Urothelium cell line (cell line): ENCODE measurements at places on chromosomes 2 and 18.
A peak's percentile ranks its signal among the peaks of the same experiment; 100 is the strongest.

- no peak for DNase-seq
Observed at GRCh38 chr2:231388725-231389346, 6.7 kb upstream of the B3GNT7 start.

GRCh38 chr2:206982360-206982955 lies 43.1 kb downstream of the CPO start:
- DNase-seq: no peak

DNA sequence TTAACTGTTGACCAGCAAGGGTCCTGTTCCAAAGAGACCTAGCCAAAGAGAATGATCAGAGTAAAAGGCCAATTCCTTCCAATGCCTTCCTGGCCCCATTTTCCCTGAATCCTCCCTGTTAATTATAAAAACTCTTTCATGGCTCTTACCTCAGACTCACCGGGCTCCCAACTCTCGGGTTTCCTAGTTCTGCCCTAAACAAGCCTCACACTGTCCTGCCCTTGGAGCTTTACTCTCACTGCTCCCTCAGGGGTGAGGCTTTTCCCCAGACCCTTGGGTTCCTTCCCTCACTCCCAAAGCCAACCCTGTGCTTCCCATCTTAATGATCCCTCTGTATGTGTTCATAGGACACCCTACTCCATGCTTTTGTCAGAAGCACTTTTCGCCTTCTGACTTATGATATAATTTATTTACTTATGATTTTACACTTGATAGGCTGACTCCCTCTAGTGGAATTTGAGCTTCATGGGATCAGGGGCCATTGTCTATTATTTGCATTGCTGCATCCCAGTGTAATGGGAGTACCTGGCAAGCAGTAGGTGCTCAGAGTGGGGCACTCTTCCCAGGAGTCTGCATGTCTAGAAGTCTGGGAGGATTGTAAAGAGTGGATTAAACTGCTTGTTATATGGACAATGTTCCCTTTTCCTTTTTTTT lies 29.9 kb upstream of the ZNG1B start:
- peak; percentile 52 for DNase-seq

- DNase-seq: no peak
Observed at GRCh38 chr2:168178520-168179324, 68.7 kb downstream of the STK39 start.

DNA sequence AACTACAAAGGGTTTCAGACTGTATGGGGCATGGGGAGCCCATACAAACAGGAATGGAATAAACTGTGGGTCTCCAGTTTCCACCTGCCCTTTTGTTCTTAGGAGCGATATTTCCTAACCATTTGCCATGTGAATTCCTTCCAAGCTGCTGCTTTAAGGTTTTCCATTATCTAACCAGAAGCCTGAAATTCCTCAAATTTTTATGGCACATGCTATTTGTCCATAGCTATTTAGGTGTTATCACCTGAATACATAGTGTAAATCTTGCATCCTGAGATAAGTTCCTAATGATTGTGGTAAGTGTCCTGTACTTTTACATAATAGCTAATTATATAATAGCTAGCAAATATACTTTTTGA lies 17.4 kb upstream of the PAIP2B start:
- no peak for DNase-seq

DNA sequence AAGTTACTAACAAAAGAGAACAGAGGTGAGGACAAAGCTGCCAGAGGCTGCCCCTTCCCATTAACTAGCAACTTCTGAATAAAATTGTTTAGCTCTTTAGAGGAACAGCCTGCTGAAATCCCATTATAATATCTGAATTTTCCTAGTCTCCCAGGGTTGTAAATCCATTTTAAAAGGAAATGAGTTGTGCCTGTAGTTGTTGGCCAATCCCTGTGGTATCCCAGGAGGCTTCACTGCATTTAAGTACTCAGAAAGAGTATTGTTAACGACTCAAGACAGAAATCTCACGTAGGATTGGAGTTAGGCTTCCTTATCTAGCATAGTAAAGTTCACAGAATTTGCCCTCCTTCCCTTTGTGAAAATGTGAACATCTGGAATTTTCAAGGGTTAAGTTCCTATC lies 8.9 kb downstream of the LAPTM4A start:
- DNase-seq: no peak

DNA sequence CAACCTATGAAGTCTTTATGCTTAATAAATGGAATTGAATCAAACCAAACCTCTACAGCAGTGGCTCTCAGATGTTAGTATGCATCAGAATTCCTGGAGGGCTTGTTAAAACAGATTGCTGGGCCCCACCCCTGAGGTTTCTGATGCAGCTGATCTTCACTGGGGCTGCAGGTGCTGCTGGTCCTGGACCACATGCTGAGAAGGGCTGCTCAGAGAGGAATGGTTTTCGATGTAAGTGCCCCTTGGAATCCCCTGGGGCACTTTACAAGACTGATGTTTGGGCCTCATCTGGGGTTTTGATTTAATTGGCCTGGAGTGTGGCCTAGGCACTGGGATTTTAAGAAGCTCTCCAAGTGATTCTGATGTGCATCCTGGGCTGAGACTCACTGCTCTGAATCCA lies 403.8 kb upstream of the HS6ST1 start:
- DNase-seq: no peak
